Skeletal muscle cell (primary cell): ENCODE measurements at places on chromosomes 5 and 9.

GRCh38 chr9:110255034-110255462, 1.3 kb downstream of the TXN start:
- no peak for DNase-seq

DNA sequence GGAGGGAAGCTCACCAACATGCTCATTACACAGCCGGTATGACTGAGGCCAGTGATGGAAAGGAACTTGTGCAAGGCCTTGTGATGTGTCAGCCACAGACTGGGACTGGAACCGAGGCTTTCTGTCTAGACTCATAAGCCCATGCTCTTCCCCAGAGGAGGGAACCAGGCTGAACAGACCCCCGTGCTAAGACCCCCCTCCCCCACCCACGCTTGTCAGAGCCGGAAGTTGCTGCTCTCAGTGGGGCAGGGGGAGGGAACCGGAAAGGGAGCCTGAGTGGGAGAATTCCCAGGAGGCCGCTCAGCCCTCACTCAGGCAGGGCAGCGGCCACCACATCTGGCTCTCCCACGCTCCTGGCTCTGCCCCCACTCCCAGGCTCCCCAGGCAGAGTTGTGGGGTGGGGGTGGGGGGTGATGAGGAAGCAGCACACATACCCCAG, 4.1 kb upstream of the PDGFRB start:
- DNase-seq, result peak; percentile 85

- no peak for DNase-seq
Observed at GRCh38 chr5:145826895-145827674, 8.1 kb downstream of the PRELID2 start.

- no peak for DNase-seq
Observed at GRCh38 chr5:138625134-138625533, 49.9 kb upstream of the HSPA9 start.

DNA sequence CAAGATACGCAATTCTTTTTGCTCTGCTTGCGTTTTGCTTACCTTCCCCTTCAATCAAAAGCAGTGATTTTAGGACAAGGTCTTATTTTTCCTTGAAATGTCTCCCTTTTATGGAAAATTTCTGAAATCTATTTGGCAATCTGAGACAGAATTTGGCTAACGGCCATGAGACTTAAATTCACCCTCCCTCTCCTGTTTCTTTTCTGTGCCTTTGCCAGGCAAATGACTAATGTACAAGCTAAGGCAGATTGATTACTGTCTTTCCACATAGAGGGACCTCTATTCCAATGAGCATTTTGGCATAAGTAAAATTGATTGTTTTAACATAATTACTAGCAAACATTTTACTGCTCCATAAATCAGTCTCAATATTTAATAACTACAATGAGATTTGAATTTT, 31.7 kb downstream of the FAM81B start:
- peak; percentile 57 for DNase-seq

GRCh38 chr5:53089481-53089991, 20.0 kb downstream of the MOCS2 start:
- DNase-seq, result no peak

DNA sequence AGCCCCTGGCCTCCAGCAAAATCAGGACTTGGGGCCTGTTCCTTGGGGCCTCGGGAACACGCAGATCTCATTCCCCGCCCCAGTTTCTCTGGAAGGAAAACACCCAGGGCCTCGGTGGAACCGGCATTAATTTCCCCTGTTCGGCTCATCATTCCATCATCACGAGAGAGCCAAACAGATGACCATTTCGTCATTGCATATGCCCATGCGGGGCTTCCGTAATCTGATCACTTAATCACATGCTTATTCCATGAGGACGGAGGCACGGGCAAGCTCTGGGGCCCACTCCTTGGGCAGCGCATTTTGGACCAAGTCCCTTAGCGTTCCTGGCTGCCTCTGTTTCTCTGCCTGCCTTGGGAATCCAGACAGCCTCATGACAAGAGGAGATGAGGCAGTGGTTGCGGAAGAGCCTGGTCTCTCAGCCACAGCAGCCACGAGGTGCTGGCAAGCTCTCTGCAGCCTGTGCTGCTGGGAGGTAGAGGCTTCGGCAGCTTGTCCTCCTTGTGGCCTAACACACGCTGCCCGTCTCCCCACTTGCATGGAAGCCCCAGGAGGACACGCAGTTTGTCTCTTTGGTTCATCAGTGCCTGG, 65.0 kb upstream of the IER5L start:
- peak; percentile 50 for DNase-seq

- DNase-seq, result no peak
Observed at GRCh38 chr5:100493996-100494395, 41.2 kb upstream of the FAM174A start.

GRCh38 chr9:79665931-79666330, 94.2 kb downstream of the TLE4 start:
- DNase-seq, result no peak

DNA sequence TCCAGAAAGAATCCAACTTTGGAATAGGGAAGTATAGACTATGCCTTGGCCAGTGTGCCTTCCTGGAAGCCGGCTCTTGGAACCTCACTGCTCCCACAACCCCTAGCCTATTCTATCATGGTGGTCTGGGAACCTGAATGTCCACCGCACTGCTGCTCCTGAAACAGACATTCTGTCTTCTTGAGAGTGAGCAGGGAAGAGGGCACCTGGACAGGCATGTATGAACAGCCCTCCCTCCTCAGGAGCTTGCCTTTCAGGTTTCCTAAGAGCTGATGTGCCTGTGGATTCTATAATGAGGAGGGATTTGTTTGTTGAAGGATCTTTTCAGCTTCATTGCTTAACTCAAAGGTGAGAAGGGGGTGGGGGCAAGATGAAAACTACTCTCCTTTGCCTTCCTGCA, 55.1 kb upstream of the XPA start:
- DNase-seq, result no peak

DNA sequence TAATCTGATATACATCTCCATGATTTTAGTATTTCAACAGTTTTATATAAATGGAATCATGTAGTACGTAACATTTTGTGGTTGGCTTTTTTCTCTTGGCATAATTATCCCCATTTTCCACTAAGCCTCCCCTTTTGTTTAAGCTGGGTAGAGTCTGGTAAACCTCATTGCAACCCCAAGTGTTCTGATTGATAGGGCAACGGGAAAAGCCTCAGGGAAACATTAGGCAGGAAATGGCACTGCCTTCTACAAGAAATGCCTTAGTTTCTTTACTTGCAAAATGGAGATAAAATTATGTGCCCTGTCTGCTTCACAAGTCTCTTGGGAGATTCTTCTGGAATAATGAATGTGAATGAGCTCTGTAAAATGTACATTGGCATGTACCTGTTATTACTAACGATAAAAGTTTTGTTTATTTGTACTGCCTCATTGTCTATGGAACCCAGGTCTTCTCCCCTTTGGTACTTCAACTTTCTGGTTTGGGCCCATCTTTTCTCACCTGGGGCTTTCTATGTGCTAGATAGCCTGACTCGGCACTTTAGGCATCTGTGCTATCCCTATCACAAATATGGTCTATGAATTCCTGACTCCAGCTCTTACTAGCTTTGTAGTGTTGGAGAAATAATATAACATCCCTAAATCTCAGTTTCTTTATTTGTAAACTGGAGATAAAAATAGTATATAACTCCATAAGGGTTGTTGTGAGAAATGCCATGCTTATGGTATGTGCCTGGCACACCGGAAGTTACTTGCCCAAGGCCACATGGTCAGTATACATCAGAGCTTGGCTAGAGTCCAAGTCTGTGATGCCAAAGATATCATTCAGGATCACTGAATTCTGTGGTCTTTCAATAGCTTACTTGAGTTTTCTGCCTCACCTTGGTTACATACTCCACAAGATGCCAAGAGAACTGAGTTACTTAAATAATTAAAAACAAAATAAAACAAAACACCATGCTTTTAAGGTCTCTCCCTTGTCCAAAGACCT, 48.2 kb upstream of the ZNF169 start:
- no peak for DNase-seq

GRCh38 chr5:176743868-176744583, 66.3 kb upstream of the UNC5A start:
- DNase-seq, result no peak

DNA sequence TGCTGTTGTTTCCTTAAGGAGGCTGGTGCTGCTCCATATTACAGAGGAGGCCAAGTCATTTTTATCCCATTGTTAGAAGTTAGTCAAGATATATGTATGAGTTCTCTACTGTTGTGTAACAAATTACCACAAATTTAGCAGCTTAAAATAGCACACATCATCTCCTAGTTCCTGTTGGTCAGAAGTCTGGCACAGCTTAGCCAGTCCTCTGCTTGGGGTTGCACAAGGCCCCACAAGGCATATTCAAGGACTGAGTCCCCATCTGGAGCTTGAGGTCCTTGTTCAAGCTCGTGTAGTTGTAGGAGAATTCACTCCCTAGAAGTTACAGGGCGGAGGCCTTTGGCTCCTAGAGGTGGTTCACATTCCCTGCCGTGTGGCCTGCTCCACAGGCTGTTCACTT, 14.7 kb downstream of the MTAP start:
- DNase-seq, result no peak

DNA sequence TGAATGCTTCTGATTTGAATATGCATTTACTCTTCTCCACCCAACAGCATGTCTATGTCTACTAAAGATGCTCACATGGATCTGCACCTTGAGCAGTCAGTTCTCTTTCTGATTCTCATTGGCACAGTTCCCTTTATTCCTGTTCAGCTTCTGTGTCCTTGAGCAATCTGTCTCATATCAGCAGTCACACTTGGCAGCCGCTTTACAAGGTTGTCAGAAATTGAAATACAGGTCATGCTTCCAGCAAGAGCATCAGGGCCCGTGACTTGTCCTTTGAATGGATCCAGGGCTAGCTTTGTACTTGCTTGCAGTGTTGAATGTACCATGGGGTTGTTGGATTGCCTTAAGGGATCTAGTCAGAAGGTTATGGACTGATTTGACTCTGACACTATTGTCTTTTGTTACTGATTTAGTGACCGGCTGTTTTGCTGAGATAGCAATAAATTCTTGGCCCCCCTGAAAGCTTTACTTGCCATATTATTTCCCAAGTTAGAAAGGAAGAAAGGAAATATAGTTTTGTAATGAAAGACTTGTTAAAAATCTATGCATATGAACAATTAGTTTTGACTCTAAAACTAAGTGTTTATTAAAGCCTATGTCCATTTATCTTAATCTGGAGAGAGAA, 273.4 kb upstream of the ISL1 start:
- no peak for DNase-seq

DNA sequence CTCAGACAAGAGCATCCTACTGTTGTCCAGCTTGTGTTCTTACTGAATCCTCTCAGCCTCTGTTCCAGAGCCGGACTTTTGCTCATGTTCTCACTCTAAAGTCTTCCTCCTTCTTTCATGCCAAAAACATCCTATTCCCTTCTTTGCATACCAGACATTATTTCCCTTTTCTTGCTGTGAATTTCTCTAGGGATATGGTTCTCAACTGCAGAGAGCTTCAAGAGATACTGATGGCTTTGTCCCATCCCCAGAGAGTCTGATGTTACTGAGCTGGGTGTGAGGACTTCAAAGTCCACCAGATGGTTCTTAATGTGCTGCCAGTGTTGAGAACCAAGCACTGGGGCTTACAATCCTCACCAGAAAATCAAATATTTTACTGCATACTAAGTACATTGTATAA, 98.6 kb upstream of the FER start:
- no peak for DNase-seq

GRCh38 chr9:132768932-132769905, 99.0 kb downstream of the GTF3C4 start:
- no peak for DNase-seq

DNA sequence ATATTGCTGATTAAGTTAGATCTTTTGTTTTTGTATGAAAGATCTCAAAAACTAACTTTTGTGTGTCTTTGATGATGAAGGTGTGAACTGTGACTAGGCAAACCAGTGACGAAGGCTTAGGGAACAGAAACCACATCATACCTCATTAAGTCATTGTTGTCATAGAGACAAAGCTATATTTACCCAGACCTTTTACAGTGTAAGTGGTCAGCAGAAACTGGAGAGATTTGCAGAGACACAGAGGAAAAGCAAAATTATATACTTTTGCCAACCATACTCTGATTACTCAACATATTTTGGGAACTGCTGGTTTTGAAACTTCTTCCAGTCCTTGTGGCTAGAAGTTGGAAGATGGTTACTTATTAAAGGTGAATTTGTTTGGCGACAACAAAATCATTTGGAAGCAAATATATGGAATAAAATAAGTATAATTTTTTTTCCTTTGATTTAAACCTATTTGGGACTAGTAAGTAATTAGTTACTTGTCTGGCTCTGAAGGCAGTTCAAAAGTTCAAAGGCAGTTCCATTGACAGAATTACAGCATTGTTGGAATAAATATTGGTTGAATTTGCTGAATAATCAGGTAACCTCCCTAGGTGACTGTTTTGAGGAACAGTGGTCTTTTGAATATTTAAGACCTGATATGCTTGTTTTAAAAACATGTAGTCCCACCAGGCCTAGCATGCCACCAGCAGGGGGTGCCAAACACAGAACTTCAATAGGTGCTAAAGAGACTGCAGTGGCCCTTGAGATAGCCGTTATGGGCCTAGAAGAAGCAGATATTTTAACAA, 103.8 kb downstream of the RPS23 start:
- DNase-seq, result peak; percentile 71

GRCh38 chr9:128946571-128947276, 679 bp downstream of the DOLK start:
- no peak for DNase-seq

DNA sequence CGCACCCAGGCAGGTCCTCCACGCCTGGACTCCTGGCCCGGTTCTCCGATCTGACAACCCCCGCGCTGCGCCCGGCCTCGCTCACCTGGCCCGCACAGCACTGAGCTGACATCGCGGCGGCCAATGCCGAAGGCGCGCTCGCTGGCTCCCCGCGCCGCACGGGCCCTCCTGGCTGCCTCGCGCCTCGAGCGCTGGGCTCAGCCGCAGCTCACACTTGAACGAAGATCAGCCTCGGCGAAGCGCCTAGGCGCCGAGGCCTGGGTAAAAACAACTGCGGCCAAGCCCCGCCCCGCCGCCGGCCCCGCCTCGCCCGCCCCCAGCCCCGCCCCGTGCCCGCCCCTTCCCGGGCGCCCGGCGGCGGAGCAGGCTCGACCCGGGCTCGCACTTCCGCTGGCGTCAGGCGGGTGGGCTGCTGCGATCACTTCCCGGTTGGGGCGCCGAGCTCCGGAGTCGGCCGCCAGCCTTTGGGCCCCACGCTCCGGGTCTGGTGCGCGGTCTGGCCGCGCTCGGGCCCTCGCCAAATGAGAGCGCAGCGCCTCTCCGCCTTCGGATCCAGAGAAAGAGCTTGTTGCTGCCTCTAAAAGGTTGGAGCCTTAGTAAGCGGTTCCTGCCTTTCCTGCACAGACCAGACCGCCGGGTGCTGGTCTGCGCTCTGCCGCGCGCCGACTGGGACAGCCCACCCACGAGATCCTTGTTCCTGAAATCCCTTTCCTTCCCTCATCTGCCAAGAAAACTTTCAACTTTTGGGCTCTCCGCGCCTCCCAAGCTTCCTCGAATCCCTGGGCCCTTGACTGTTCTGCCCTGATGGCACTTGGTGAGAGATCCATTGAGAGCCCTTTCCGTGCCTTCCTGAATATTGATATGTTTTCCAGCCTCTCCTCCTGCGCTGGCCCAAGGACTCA, at the start of gene SERINC5:
TSS of gene SERINC5 (minus strand) at position 238 of the 902 bp plus-strand sequence. CDS start at position 112, 126 bp downstream.
- no peak for DNase-seq

DNA sequence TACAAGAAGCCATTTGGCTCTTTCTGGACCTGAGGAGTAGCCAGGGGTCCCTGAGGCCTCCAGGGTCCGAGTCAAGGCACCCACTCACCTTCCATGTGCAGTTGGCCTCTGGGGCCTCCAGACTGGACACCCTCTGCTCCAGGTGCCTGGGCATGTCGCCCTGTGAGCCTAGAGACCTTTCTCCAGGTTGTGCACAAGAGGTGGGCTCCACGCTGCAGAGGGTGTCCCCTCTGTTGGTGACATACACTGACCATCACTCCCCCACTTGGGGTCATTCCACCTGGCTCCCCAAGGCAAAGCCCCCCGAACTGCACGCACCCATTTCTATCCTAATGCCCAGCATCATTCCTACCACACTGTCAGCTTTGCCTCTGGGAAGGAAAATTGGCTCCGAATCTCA, 48.8 kb downstream of the RASGEF1C start:
- DNase-seq, result no peak
